Activated naive CD4-positive, alpha-beta T cell treated with Interleukin-2 at 50 U/mL for 16 hours (primary cell): ENCODE measurements at places on chromosomes 16 and 17.

DNA sequence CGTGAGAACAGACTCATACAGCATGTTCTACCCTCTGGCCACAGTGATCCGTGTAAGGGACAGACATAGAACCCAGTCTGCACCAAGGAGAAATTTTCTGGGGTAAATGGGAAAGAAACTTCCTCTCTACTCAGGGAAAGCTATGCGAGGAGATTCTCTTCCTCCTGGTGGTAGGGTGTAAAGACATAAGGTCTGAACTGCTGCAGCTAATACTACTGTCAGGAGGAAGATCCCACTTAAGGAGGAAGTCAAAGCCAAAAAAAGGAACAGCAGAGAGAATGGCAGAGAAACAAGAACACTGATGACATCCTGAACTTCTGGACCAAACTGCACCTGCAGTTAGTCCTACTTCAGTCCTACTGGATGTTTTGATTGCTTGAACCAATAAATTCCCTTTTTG is 7.1 kb upstream of the TM4SF5 start:
- no peak for DNase-seq

DNA sequence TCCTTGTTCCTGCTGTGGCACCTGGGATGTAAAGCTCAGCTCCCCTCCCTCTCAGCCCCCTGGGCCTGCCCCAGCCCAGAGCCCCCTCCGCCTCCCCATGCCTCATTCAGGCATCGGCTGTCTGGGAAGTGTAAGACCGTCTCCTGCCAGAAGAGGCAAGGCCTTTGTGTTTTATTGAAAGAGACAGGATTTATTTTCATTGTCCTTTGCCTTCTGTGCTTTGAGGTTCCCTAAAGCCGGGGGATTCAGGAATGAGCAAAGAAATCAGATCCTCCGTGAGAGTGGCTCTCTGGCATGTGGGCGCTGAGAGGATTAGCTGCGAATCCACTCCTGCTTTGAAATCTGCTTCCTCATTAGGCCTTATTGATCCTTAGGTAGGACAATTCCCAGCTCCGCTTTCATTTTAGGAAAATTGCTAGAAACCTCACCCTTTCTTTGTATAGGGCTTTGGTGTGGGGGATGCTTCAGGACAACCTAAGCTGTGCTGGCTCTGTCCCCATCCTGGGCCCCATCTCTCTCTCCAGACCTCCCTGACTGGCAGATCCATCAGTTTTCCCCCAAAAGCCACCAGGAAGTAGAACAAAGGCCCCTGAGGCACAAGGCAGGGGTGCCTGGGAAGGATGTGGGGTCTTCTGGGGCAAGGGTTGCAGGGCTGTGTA is 211.5 kb upstream of the TNRC6C start:
- no peak for DNase-seq

- no peak for DNase-seq
These were observed 71.8 kb downstream of the KPNA2 start for GRCh38 chr17:68107373-68107772.

DNA sequence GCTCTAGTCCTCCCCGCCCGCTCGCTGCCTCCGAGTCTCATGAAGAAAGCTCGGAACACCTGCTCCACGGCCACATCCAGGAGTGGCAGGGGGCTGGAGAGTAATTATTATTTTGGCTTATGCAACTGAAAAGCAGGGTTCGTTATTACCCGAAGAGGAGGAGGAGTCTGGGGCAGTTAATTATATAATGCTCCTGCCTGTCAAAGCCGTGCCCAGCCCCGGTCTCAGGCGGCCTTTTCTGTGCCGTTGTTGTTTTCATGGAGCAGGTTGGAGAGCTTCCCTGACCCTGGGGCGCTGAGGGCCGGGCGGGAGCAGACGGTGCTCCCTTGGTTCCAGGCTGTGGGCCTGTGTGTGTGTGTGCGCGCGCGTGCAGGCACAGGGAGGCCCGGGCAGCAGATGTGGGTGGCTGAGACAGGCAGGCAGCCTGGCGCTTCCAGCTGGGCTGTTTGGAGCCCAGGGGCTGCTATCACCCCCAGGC is 2.4 kb downstream of the JPH3 start:
- DNase-seq = no peak

GRCh38 chr17:28347261-28347891 is 10.0 kb downstream of the POLDIP2 start:
- DNase-seq = no peak

DNA sequence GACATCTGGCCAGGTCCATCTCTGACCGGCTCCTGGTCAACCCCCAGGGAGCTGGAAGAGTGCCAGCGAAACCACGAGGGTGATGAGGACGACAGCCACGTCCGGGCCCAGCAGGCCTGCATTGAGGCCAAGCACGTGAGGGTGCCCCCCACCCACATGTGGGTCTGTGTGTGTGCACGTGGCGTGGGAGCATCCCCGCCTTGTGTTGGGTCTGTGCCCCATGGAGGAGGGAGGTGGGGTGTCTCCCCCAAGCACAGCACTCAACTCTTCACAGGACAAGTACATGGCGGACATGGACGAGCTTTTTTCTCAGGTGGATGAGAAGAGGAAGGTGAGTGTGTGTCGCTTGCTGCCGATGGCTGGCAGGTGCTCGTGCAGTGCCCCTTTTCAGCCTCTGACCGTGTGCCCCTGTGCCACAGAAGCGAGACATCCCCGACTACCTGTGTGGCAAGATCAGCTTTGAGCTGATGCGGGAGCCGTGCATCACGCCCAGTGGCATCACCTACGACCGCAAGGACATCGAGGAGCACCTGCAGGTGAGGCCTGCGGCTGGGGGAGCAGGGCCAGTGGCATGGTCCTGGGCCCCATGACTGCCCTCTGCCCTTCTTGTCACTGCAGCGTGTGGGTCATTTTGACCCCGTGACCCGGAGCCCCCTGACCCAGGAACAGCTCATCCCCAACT is 1.7 kb downstream of the STUB1 start:
- no peak for DNase-seq

DNA sequence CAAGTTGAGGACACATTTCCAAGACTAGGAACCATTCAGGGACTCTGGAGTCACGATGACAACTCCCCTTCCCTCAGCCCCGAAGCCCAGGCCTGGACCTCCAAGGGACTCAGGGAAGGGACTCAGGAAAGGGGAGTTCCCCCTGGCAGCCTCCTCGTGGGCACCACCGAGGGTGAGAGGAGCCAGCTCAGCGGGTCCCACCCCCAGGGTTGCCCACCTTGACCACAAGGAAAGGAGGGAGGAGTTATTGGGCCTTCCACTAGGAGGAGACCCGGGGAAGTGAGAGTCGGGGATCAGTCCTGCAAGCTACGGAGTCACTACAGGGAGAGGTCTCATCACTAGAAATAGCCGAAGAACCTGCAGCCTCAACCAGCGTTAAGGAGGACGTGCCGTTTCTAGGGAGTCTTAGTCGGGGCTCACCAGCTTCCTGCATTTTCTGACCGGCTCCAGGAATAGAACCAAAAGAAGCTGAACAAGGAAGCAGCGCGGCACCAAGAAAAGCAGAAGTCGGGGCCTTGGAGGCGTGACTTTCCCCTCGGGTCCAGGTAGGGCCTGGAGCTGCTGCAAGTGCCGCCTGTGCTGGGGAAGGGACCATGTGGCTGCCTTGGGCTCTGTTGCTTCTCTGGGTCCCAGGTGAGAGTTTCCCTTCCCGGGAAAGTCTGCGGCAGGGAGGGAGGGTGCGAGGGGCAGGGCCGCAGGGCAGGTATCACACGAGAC is at the start of gene CD300A:
CD300A (plus strand) TSS at position 524 of the 717 bp plus-strand sequence; CDS start at position 594, 70 bp downstream.
- DNase-seq = peak; percentile 26

DNA sequence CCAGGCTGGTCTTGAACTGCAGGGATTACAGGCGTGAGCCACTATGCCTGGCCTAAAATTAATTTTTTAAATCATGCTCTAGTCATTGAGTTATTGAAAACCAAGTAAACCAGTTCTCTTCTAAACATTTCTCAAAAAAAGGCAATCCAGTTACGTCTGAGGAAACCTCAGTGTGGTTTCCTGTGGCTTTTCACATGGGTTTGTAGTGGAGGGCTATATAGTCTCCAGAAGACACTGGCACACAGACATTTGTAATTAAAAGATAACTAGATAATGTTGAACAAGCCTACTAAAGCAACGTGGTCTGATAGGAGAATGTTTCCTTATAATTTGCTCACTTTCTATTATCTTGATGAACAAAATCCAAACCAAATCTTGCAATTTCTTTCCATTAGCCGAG is 5.2 kb upstream of the TOB1 start:
- peak; percentile 25 for DNase-seq

DNA sequence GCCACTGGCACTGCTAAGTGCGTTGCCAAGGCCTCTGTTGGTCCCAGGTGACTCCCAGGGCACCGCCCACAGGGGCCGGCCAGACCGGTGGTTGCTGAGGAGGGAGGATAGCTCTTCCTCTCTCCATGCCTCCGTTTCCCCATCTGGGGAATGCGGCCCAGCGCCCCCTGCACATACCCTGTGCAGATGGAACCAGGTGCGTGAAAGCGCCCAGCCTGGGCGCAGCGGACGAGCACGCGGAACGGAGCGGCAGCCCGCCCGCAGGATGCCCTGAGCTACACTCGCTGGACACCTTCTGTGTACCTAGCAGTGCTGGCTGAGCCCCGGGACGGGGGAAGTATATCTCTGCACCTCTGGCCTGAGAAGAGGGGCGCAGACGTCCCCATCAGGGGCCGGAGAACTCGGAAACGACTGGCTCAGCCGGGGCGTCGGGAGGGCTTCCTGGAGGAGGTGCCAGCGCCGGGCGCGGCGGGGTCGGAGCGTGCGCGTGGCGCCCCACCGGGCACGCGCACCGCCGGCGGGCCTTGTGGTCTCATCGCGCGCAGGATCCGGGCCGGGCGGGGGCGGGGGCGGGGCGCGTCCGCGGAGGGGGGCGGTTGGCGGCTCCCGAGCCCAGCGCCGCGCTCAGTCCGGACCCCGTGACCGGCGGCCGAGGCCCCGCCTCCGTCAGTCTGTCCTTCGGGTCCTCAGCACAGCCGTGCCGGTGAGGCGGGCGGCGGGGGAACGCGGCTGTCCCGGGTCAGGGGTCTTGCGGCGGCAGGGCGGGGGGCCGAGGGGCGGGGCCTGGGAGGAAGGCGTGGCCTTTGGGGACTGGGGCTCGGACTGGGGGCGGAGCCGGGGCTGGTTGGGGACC is at the start of the genes CCDC78 and HAGHL:
CCDC78 (minus strand) TSS at position 6 of the 853 bp plus-strand sequence. CDS start 76 bp downstream, outside the sequence.
HAGHL (plus strand) TSS at position 669 of the 853 bp plus-strand sequence. CDS start 404 bp downstream, outside the sequence.
- DNase-seq = peak; percentile 61

DNA sequence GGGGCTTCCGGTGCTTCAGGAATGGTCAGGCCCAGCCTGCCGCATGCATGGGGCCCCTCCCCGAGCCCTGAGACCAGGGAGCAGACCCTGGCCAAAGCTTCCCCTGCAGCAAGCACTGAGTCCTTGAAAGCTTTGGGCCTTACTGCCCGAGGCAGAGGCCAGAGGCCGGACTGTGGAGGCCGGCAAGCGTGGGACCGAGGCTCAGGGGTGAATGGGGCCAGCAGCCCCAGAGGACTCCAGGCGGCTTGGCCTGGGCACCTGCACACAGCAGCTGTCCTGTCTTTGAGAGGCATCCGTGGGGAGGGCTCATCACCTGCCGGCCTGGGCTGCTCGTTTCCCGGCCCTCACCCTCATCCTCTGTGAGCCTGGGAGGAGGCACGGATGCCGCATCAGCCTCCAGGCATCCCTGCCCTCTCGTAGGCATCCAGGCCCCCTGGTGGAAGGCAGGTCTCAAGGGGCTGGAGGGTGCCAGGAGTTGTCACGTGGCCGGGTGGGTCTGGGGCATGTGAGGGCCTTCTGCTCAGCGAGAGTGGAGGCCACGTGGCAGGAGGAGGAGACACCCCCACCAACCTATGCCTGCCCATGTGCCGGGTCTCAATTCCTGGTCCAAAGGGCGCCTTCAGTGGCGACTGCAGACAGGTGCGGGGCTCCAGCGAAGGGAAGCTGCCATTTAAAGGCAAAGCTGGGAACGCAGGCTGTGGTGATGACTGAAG is 31.4 kb downstream of the CACNA1H start:
- no peak for DNase-seq

- DNase-seq = no peak
These were observed 22.0 kb upstream of the ABCA9 start for GRCh38 chr17:69082696-69083095.

- no peak for DNase-seq
These were observed 23.5 kb downstream of the SPECC1 start for GRCh38 chr17:20032636-20033035.

DNA sequence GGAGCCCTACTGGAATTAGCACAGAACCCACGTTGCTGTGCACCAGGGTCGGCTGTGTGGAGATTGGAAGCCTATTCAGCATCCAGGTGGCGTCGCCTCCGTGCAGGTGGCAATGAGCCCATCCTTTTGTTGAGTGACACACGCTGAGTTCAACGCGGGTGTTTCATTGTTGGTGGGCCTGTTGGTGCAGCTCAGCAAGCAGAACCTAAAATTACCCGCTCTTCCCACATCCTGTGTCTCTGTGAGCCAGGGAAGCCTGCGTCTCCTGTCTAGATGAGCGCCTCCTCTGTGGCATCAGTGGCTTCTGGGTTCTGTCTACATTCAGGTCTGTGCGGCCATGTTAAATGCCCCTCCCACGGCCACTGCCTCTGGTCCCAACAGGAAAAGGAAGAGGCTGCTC is 14.5 kb downstream of the CD2BP2 start:
- no peak for DNase-seq

- no peak for DNase-seq
These were observed 330.6 kb upstream of the PMFBP1 start for GRCh38 chr16:72502594-72503005.

- DNase-seq = no peak
These were observed 203.3 kb upstream of the HS3ST4 start for GRCh38 chr16:25488435-25488834.

GRCh38 chr17:21183468-21183867 is 30.5 kb downstream of the TMEM11 start:
- no peak for DNase-seq

- no peak for DNase-seq
These were observed 1.5 kb upstream of the ELOB start for GRCh38 chr16:2778630-2778958.

GRCh38 chr16:9362050-9362449 is 270.6 kb downstream of the HAPSTR1 start:
- no peak for DNase-seq

DNA sequence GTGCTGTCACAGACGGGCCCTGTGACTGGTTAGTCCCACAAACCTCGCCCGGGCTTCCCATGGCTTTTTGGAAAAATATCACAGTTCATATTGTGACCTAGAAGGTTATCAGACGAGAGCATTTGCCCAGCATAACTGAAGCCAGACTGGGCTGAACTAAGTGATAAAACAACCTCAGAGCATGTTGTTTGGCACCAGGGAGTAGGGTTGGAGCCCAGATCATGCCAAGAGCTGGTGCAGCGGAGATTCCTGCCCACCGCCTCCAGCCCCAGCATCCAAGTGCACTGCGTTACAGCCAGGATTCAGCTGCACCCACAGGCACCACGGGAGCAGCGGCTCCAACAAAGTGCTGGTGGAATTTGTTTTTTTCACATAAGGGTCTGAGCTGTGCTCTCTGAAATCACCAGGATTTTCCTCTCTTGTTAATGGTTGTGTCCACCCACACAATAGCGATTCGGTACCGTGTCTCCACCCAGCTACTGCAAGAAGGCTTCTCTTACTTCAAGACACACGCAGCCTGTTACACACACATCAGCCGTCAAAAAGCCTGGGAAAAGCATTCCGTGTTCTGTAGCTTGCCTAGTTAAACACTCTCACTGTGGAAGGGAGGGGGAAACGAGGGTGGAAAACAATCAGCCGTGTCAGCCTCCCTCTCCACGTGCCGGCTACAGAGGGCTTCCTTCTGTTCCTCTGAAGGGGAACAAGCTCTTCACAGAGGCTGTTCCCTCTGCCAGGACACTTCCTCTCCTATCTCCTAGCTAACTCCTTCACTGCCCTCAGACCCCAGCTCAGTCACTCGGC is 273.8 kb downstream of the C16orf95 start:
- DNase-seq = no peak

GRCh38 chr17:78892936-78893379 is 10.0 kb downstream of the CEP295NL start:
- DNase-seq = no peak
